Activated naive CD4-positive, alpha-beta T cell (primary cell): ENCODE measurements at places on chromosomes 7 and 10.

GRCh38 chr10:6678211-6678803 lies 98.2 kb upstream of the PRKCQ start:
- peak; percentile 41 for DNase-seq

- DNase-seq: no peak
These were observed 52.6 kb upstream of the CAPZA2 start for GRCh38 chr7:116809636-116810266.

GRCh38 chr7:88217675-88218428 lies 2.0 kb downstream of the SRI start:
- no peak for DNase-seq

GRCh38 chr10:58515291-58515941 lies 2.7 kb downstream of the BICC1 start:
- DNase-seq: no peak

- no peak for DNase-seq
These were observed 71.8 kb downstream of the SMURF1 start for GRCh38 chr7:99072126-99072525.

GRCh38 chr7:36092221-36092771 lies 60.8 kb upstream of the EEPD1 start:
- no peak for DNase-seq

DNA sequence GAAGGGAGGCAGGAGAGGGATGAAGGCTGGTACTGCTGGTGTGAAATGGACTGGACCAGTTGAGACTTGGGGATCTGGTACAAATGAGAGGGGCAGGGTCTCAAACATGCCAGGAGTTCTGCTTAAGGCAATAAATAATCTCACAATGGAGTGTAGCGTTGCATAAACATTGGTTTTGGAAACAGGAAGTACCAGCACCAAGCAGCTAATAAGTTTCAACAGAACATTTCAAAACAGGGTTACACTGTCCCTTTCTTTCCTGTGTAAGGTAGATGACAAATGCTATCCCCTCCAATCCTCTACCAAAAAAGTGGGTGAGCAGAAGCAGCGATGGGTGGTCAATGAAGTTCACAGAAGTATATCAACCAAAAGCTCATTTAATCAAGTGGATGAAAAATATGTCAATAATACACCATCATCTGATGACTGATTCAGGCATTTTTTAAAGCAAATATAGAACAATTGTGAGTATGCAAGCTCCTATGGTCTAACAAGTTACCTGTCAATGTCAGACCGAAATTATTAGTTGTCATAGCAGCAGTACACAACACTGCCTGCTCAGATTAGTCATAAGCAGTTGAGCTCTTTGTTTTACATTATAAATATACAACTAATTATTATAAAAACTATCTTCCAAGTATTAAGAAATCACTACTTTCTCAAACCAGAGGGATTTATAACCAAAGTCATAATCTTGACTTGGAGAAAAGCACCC lies 220.0 kb downstream of the FAM107B start:
- no peak for DNase-seq

DNA sequence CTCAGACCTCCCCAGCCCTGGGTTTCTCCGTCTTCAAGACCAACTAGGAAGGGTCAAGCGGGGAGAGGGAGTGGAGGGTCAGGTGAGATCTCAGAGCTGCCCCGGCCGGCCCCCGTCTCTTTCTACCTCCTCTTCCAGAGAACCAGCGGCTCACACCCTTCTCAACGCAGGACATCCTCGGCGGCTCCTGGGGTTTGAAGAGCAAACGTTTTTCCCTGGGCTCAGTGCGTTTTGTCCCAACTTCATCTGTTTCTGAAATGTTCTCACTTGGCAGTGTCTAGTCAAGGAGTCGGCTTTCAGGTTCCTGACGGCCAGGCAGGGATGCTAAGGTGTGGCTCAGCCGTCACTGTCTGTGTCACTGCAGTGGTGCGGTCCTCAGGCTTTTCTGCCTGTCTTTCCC lies 416.4 kb upstream of the FOXK1 start:
- DNase-seq: no peak

GRCh38 chr7:128167042-128167701 lies 73.9 kb upstream of the LEP start:
- DNase-seq: no peak

DNA sequence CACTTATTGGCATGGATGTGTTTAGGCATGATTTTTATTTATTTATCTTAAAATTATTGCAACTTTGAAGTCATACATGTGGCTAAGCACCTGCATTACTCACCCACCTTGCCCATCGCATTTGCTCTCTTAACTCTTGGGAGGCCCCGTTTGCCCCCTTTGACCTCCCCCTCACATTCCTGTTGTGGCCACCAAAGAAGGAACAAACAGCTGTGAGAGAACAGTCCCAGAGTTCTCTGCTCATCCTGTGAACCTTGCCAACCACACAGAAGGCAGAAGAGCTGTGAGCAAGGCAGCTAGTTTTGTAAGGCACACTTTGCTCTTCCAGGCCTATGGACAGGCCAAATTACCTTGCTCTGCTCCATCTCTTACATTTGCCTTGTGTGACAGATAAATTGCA lies 23.6 kb upstream of the FGL2 start:
- DNase-seq: no peak

- DNase-seq: no peak
These were observed 31.9 kb downstream of the FAM107B start for GRCh38 chr10:14742815-14743214.

GRCh38 chr7:106022193-106022821 lies 59.2 kb downstream of the CDHR3 start:
- DNase-seq: no peak

DNA sequence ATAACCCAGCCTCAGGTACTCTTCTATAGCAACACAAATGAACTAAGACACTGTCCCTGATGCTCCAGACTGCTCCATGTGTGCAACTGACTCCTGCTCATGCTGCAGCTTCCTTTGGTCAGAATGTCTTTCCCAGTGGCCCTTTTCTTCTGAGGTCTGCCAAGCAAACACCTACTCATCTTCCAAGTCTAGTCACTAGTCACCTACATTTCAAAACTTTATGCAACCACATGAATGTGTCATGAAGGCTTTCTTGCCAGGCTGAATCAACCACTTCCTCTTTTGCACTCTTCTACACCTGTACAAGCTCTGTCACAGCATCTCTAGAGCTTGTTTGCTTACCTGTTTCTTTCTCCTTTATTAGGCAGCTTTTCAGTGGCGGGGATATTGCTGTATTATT lies 75.8 kb downstream of the LSMEM1 start:
- no peak for DNase-seq

GRCh38 chr10:73937333-73938043 lies 26.6 kb downstream of the PLAU start:
- DNase-seq: no peak

GRCh38 chr10:100371482-100372027 lies 24.5 kb downstream of the SCD start:
- DNase-seq: no peak

DNA sequence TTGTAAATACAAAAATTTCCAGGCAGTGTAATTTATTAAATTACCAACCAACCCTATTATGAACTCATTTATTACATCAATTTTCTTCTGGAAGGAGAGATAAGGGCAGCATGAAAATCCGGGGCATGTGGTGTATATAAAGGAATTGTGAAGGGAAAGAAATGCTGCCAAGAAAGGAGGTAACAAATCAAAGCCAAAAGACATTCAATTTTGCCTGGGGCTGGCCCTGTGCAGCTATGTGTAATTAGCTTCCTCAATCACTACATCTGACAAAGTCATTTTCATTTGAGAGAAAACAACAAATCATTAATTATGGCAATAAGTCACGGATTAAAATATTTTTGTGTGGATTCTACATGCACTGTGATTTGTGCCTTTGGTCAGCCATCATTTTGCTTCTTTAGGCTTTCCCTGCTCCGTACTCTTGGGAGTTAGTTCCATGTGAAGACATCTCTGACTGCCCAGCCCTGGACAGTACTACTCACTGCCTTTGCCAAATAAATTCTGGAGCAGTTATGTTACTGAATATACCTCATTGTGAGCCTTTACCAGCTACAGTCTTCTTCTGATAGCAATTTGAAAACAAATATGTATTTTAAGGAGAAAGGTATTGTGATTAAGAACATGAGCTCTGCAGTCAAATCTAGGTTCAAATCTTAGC lies 191.7 kb downstream of the RELN start:
- DNase-seq: no peak
